ENCODE measurements at places on chromosomes 2 and 18.

GRCh38 chr2:137049518-137049917 is 284.2 kb downstream of the THSD7B start:
- DNase-seq = no peak

DNA sequence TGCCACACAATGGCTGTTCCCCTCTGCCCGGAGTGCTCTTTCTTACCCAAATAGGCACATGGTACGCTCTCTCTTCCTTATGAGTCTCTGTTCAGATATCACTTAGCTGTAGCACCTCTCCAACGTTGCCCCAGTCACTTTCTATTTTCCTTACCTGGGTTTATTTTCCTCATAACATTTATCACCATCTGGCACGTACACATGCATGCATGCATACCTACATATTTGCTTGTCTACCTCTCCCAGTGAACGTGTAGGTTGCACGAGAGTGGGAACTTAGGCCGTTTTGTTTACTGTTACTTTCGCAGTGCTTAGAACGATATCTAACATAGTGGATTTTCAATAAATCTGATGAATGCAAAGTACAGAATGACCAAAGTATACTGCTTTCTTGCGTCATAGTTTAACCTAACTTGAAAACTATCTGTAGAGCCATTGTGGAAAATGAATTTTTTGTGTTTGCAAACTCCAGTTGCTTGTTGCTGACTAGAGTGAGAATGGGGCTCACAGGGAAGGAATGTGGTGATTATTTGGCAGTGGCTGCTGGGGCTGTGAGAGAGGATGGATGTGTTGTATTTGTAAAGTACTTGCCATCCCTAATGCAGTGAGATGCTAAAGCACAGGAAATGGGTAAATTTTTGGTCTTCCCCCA is 47.1 kb downstream of the ACSL3 start:
- no peak for DNase-seq

- no peak for DNase-seq
Observed at GRCh38 chr2:233831011-233831721, 23.2 kb downstream of the HJURP start.

DNA sequence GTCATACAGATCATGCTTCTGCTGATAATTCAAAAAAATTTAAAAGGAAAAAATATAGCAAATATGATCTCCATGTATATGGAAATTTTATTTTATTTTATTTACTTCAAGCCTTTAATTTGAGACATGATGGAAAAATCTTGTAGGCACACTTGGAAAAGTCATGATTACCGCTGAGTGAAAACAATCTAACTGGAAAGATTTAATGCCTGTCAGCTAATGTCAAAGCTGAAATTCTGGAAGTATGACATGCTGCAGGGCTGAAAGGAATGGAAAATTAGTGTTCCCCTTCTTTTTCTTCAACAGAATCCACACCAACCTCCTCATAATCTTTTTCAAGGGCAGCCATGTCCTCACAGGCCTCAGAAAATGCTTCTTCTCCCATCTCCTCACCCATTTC is 58.2 kb downstream of the RPRM start:
- DNase-seq = no peak

DNA sequence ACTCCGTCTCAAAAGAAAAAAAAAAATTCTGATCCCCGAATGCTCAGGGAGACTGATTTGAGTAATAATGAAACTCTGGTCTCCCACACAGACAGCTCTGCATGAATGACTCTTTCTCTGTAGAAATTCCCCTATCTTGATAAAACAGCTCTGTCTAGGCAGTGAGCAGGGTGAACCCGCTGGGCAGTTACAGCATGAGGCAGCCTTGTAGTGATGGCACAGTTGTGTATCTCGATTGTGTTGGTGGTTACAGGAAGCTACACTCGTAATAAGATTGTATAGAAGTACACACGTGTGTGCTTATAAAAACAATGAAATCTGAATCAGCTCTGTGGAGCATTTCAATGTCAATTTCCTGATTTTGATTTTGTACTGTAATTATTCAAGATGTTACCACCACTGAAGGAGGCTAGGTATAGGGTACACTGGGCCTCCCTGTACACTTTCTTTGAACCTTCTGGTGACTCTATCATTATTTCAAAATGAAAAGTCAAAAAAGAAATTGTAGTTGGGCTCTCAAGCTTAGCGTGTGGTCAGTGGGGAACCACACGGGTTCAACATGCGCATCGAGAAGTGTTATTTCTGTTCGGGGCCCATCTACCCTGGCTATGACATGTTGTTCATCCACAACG is 34.9 kb upstream of the ATP8B1 start:
- no peak for DNase-seq

- DNase-seq = no peak
Observed at GRCh38 chr2:168622559-168622958, 166.5 kb downstream of the CERS6 start.

GRCh38 chr18:12996661-12997292 is 5.6 kb downstream of the CEP192 start:
- no peak for DNase-seq

GRCh38 chr2:101718993-101719571 is 21.6 kb downstream of the MAP4K4 start:
- no peak for DNase-seq

GRCh38 chr2:101625387-101625786 is 72.1 kb upstream of the MAP4K4 start:
- no peak for DNase-seq

- DNase-seq = no peak
Observed at GRCh38 chr18:69401972-69402532, 1.4 kb downstream of the DOK6 start.
